ENCODE measurements at places on chromosomes 16 and 17.

DNA sequence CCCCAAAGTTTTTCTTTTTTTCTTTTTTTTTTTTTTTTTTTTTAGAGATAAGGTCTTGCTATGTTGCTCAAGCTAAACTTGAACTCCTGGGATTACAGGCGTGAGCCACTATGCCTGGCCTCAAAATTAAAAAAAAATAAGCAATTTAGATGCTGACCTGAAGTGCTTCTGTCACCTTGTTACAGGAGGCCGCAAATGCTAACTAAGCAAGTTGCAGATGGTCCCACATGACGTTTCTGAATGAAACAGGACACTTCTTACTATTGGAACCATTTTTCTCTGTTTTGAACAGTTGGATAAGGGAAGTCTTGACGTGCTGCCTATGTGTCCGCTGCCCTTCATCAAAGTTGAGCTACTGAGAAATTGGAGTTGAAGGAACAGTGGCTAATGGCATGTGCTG is 8.8 kb downstream of the ANKRD40CL start:
- no peak for DNase-seq

DNA sequence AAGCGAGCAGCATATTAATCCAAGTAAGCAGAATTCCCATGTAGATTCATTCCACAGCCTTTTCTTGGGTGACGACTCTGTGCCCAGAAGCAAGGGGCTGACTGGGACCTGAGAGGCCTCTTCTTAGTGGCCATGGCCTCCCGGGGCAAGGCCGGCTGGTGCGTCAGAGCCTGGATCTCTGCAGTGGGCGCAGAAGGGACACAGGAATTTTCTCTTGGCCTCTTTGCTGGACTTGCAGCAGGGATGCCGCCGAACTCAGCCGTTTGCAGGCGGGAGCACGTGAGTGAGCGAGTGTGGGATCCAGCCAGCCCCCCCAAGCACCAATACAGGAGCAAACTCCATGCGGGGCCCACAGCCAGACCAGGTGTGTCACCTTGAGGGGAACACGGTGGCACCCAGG is 151.8 kb downstream of the RPTOR start:
- DNase-seq = no peak

DNA sequence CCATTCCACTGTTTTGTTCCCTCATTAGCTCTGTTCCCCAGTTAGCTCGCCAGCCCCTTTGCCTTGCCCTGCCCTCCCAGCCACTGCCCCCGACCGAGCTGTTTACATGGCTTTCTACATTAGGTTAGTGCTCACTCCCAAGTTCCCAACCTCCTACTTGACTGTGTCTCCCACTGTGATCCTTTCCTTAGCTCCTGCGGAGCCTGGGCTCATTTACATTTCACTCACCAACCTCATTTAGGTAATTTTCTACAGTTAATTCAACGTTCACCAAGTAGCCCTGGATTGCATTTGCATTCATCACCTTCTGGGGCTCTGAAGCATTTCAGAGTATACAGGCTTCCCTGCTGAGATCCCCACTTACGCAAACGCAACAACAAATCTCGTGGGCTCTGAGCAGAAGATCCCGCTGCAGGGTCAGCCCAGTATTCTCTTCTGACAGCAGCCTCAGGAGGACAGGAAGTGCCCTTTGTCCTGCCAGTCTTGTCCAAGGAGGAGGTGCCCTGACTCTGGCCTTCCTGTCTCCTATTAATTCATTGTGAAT is 325.8 kb upstream of the CCL2 start:
- no peak for DNase-seq

- DNase-seq = no peak
Measured at GRCh38 chr16:9206156-9206555, 114.7 kb downstream of the HAPSTR1 start.

GRCh38 chr17:34201225-34201624 is 53.9 kb upstream of the CCL2 start:
- DNase-seq = no peak

- DNase-seq = no peak
Measured at GRCh38 chr17:50349243-50349600, 3.3 kb downstream of the XYLT2 start.

DNA sequence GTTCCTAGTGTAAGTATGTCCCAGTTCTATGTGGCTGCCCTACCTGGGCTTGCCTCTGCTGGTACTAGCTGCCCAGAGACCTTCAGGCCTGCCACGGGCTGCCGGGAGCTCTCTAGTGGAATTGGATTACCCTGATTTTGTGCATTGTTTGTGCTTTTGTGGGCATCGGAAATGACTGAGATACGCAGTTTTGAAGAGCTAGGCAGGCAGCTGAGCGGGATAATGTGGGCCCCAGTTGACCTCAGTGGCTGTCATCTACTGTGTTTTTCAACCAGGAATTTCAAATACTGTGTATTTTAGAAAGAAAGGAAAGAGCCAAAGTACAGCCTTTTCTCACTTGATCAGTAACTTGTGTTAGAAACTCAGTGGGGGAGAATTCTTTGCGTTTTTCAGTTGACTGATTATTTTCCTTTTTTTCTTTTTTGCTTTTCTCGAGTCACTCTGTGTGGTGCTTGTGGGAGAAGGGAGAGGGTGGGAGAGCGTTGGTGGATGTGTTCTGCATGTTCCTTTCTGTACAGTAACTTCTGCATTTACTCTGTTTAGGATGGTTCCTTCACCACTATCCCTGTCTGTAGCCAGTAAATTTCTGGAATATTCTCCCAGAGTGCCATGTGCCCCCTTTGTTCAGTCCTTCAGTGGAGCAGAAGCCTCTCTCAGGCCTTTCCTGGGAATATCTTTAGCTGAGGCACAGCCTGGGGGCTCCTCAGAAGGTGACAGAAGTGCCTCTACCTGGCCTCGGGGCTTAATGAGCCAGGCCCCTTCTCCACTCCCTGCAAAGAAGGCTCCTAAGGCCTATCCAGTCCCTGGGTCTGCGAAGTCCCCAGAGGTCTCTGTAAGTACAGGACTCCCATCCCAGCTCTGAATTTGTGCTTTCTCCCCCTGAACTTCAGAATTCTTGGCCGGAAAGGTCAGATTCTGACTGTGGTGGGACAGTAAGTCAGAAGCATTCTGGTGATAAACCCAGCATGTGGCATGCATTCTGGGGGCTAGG is 15.0 kb upstream of the SLC12A3 start:
- no peak for DNase-seq

- no peak for DNase-seq
Measured at GRCh38 chr17:34075076-34075475, 180.0 kb upstream of the CCL2 start.

DNA sequence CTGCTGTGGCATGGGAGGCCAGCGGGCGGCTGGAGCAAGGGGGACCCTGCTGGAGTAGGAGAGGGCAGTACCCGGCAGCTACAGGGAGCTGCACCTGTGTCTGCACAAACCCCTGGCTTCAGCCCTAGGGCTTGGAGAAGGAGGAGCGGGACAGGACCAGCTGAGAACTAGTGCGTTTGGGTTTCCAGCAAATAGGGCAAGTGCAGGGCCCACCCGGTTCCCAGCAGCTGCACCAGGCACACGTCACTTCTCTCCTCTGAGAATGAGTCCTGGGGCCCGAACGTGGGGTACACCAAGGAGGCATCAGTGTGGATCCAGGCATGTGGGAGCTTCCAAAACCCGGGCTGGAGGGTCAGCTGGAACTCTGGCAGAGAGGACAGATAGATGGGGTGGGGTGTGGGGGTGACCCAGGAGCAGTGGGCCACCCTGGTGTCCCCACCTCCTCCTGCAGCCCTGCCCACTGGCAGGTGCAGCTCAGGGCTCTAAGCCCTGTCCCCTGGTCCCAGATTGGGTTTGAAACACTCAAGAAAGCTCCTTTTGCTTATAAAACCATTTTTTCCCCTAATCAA is 5.6 kb downstream of the C16orf89 start:
- DNase-seq = no peak

DNA sequence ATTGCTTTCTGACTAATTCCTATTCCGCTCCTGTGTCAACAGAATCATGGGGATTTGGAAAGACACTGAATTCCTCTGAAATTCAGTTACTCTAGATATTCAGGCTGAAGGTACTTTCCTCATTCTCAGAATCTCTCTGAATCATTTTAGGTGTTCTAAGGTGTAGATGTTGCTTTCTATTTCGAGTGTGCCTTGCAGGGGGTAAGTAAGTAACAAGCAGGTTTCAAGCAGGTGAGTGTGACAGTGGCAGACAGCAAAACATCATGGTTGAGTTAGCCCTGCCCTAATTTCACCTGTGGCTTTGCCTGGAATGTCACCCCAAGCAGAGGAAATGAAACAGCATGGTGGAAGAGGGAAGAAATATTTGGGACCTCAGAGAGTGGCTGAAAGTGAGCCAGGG is 75.1 kb downstream of the SHISA9 start:
- no peak for DNase-seq

- no peak for DNase-seq
Measured at GRCh38 chr16:86391486-86391885, 118.8 kb upstream of the FOXF1 start.

- DNase-seq = no peak
Measured at GRCh38 chr17:42055496-42055895, 5.1 kb upstream of the C17orf113 start.

DNA sequence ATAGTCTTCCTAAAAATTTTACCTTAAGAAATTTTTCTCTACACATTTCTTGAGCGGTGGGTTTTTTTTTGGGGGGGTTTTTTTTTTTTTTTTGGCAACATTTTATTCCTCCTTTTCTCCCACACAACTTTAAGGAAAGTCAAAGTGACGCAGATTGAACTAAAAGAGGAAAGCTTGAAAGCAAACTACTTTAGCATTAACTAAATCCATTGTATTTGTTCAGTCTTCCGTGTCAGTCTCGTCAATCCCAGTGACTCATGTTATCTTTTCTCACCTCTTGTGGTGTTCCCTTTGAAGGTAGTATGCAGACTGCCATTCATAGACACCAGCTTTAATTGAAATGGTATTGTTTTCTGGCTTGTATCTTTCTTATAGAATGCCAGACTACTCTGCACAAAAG is 39.3 kb downstream of the TADA2A start:
- no peak for DNase-seq

DNA sequence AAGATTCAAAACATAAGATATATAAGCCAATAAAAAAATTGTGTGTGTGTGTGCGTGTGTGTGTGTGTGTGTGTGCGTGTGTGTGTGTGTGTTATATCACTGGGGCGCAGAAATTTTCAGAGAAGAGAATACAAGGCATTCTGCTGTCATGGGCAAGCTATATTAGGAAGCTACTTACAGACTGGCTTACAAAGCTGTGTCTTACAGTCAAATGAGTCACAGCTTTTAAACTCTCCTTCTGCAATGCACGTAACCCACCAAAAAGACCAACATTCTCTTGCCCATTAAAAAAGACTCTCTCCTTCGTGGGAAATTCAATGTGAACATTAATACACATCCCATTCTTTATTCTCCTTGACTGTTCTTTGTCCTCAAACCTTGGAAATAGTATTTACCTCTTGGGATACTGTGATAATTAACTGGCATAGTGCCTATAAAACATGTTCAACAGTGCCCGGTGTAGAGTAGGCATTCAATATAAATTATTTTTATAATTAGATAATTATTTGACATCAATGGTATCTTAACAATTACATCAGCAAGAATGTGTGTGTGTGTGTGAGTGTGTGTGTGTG is 860.4 kb upstream of the SOX9 start:
- no peak for DNase-seq

GRCh38 chr17:79091226-79091670 is 16.6 kb downstream of the ENGASE start:
- DNase-seq = no peak

DNA sequence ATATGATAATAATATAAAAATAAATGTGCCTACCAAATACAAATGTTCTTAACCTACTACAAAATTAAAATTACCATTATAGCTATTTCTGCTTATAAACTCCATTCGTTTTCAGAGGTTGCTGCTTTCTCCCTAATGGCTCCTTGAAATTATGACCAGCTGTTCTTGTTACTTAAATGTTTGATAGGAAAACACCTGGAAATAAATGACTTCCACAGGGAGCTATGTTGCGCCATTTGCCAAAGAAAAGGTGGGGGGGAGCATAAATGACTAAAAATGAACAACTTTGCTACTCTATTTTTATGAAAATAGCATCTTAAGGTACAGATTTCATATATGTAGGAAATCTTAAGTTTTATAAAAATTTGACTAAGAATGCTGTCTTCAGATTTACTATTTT is 157.5 kb upstream of the MON1B start:
- DNase-seq = no peak

DNA sequence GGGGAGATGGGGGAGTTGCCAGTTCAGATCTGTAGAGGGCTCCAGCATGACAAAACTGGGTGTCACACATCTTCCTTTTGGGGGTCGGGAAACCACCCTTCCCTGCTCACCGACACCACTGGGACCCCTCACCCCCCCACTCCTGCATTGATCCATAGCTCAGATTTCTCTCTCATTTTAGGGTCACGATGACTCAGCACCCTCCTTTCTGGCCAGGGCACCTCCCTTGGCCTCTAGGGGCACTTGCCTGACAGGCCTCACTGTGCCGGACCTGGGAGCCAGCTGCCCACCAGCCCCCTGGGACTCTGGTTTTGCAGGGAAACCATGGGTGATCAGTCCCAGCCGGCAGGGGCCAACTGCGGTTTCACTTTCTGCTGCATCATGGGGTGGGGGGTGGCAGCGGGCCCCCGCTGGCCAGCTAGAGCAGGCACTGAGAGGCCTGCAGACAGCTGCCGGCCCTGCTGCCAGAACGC is 239.4 kb downstream of the MRTFB start:
- no peak for DNase-seq

DNA sequence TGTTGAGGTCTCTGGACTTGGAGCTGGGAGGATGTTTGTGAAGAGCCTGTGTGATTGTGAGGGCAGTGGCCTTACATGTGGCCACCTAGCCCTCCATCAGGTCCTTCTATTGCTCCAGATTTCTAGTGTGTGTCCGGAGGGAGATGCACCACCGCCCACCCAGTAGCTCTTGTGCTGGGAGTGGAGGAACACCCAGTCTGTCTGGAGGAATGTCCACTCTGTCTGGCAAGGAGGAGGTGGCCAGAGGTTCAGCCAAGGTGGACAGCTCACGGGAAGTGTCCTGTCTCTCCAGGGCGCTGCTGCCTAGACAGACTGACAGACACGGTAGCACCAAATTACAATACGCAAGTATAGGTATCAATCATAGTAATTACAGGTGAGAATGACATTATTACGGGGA is 10.6 kb downstream of the RPTOR start:
- DNase-seq = no peak

GRCh38 chr17:50274142-50274896 is at the start of gene TMEM92:
Gene TMEM92 (plus strand): TSS chr17:50274466. CDS start chr17:50274502, 36 bp downstream.
- DNase-seq = no peak

- DNase-seq = no peak
Measured at GRCh38 chr17:75588596-75589011, 1.0 kb downstream of the MYO15B start.

GRCh38 chr16:6447021-6447790 is 885.4 kb upstream of the RBFOX1 start:
- DNase-seq = no peak

Data from NCI-H187 (cell line).